GM12878 (cell line): ENCODE measurements at places on chromosomes 1 and 21. TPM values are rescaled to one million over a fixed set of nuclear protein-coding genes. Genes with fewer than 3 reads are reported as not detected.

PCAT6 gene
- polyA plus RNA-seq, result 0.33 and 0.45 TPM in 2 replicates

DNA sequence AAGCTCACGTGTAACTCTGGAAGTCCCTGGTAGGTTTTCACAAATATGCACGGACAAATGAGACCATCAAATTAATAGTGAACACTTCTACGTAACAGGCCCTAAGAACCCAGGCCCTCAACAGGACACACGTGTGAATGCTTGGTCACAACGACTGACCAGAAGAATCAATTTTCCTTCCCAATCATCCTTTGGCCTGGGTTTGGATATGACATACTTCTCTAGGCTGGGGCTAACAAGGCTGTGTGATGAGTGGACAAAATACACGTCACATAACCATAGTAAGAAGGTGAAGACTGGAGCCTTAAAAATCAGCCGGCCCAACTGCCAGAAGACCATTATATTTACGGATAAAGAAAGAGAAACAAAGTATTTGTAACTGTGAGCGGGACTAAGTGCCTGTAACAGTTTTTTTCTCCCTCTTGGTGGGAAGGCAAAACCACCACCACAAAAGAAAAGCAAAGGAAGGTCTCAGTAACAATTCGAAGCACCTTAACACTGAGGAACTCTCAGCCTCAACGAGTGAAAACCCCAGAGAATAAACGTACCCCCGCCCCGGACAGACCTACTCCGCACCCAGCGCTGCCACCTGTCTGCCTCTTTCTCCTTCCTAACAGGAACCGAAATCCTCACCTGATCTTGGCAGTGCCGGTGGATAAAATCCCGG is 450 bp downstream of the SDE2 start:
- DNase-seq, result no peak

- DNase-seq, result no peak
These were observed 18.6 kb upstream of the PADI1 start for GRCh38 chr1:17186216-17186909.

DNA sequence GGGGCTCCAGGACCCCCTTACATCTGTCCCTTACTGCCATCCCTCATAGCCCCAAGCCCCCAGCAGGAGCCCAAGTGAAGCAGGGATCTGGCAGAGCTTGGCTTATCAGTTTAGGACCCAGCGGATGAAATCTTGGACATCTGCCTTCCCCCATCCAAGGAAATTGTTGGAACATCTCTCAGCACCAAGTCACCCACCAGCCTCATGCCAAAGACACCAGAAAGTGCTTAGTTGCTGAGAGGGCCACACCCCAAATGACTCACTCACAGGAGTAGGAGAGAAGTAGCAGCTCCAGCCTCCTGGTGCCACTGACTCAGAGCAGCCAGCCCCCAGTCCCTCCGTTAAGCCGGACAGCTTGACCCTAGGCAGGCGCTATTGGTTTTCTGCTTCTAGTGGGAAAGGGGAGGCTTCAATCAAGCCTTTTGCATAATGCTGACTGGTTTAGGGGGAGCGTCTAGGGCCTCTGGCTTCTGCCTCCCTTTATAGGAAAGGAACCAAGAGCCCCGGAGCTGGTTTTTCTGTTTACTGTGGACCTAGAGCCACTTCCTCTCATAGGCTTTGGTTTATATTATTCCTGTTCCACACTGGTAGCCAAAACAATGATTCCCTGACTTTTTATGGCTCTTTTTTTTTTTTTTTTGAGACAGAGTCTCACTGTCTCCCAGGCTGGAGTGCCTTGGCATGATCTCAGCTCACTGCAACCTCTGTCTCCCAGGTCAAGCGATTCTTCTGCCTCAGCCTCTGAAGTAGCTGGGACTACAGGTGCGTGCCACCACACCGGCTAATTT is 114.2 kb upstream of the IPO9 start:
- no peak for DNase-seq
